Cardiac fibroblast (primary cell): ENCODE measurements at places on chromosomes 6 and 20.

- DNase-seq = no peak
Observed at GRCh38 chr20:63067721-63068560, 61.2 kb upstream of the BHLHE23 start.

DNA sequence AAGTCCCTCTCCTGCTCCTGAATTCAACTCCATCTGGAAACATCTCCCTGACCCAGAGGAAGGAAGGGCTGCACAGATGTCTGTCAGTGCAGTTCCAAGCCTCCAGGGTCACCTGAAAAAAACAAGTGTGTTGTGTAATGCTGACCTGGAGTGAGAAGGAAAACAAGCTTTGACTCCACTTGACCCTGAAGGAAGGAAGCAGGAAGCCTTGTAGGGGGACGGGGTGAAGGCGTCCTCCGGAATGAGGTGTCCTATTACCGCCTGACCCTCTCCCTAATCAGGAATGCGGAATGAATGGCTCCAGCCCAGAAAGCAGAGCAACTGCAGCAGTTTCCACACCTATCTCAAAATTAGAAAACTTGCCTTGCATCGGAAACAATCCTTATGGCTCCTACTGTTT is 13.9 kb upstream of the ADGRF5 start:
- peak; percentile 56 for DNase-seq

GRCh38 chr6:127111526-127111925 is 6.9 kb upstream of the RSPO3 start:
- no peak for DNase-seq

DNA sequence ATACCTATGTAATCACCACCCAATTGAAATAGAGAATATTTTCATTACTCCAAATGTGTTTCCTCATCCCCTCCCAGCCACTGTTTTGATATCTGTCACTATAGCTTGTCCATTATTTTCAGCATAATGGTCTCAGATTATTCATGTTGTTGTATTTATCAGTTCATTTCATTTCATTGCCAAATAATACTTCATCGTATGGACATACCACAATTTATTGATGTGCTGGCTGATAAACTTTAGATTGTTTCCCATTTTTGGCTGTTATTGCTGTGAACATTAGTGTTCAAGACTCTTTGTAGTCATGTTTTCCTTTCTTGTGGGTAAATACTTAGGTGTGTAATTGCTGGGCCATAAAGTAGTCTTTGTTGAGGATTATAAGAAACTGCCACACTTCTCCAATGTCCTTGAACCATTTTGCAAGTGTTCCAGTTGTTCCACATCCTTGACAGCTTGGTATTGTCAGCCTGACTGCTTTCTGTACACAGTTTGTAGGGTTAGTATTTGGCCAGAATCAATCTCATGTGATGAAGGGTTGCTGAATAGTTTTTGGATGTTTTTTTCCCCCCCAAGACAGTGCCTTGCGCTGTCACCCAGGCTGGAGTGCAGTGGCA is 44.3 kb downstream of the JARID2 start:
- DNase-seq = no peak

- DNase-seq = no peak
Observed at GRCh38 chr6:104466306-104466705, 393.4 kb downstream of the HACE1 start.

DNA sequence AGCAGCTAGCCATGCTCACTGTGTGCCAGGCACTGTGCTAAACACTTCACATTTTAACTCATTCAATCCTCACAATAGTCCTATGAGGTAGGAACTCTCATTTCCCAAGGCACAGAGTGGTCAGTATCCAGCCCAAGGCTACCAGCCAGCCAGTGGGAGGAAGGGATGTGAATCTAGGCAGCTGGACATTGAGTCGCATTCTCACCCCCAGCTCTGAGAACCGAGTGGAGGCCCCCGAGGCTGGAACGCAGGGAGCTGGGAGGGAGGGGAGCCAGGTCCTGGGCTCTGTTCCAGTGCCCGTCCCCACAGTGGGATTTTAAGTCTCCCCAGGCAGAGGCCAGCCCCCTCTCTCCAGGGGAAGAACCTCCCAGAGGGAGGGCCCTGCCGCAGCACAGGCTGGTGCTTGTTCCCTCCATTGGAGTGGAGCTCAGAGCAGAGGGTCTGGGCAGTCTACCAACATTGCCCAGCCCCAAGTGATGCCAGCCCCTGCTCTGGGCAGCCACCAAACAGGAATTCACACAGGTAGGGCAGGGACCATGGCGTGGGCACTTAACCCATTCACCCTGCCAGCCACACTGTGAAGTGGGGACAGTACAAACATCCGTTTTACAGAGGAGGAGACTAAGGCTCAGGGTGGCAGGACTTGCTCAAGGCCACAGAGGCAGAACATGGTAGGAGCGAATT is 131.3 kb downstream of the CEBPB start:
- DNase-seq = peak; percentile 85
